NCI-H2081 treated with DMSO at 0.1 percent for 48 hours (cell line): ENCODE measurements at places on chromosomes 16 and 17.

- DNase-seq: no peak
These were observed 14.5 kb upstream of the CDH13 start for GRCh38 chr16:82612263-82612662.

DNA sequence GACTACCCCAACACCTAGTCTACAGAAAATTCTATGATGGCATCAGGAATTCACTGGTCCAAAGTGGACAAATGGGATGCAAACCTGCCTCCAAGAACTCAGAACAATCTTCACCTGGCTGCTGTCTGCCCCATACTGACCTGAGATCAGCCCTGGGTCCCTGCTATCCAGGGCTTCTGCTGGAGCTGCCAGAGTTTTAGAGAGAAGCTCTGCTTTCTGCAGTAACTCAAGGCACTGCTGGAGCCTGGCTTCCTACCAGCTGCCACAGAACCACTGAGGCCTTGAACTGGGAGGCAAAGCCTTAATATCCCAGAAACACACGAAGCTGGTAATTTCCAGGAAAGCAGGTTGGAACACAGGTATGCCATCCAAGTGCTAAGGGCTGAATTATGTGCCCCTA, 7.5 kb downstream of the TMEM170A start:
- no peak for DNase-seq

GRCh38 chr17:2157081-2157480, 102.2 kb downstream of the HIC1 start:
- no peak for DNase-seq

DNA sequence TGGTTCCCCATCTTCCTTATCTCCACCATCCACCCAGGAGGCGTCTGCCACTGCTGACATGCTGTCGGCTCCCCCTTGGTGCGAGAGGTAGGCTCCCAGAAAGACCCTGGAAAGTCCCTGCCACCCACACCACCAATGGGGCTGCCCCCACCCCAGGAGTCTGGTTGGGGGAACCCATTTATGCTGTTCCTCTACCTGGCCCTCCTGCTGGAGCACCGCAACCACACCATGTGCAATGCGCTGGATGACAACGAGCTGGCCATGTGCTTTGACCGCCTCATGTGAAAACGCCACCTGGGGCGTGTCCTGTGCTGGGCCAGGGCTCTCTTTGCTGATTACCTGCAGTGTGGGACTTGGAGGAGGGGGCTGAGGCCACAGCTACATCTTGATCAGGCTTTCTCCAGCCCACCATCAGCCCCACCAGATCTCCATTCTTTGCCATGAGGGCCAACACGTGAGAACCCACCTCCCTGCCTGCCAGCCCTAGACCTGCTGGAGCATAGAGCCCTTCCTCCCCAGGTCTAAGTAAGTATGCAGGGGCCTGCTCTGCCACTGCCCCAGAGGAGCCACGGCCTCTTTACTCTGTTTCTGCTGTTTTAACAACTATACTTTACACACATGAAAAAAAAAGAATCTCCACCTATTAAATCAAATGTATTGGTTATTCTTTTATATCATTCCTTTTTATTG, 7.9 kb upstream of the ALDH3A1 start:
- no peak for DNase-seq
